ENCODE measurements at places on chromosomes 13 and 19.
A peak's percentile ranks its signal among the peaks of the same experiment; 100 is the strongest.

- no peak for DNase-seq
Measured at GRCh38 chr19:7746903-7747884, at the start of gene CD209. CD209 (minus strand) TSS chr19:7747534; CDS start chr19:7747511, 23 bp downstream.

DNA sequence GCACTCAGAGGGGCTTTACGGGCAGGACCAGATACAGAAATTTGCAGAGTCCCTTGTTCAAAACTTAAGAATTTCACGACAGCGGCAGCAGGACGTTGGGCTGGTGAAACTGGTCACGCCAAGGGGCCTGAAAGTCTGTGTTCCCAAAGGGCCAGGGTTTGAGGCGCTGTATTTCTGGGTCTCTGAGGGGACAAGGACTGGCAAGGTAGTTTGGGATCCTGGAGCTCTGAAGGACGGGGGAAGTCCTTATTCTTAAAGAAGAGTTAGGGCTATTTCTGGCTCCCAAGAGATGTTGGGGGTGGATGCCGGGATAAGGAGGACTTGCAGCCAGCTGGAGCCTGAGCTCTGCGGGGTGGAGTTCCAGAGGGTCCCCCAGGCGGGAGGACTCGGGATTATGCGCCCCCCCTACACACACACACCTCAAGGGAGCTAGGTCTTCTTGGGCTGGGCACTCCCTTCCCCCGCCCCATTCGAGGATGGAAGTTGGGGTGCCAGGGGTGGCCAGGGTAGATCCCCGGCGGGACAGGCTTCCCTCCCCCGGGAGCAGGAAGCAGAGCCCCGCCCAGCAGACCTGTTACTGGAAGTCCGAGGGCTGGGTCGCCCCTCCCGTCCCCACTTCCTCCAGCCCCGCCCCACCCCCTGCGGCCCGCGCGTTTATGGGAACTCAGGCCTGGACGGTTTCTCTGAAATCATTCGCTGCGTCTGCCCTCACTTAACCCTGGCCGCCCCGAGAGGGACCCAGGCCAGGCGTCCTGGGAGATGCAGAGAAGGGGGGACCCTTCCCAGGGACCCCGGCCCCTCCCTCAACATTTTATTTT is 5.6 kb downstream of the BCL3 start:
- no peak for DNase-seq

- DNase-seq: no peak
Measured at GRCh38 chr13:51025245-51025905, 85.7 kb downstream of the C13orf42 start.

GRCh38 chr19:16002406-16003384 is 53.9 kb downstream of the OR10H4 start:
- DNase-seq: no peak

DNA sequence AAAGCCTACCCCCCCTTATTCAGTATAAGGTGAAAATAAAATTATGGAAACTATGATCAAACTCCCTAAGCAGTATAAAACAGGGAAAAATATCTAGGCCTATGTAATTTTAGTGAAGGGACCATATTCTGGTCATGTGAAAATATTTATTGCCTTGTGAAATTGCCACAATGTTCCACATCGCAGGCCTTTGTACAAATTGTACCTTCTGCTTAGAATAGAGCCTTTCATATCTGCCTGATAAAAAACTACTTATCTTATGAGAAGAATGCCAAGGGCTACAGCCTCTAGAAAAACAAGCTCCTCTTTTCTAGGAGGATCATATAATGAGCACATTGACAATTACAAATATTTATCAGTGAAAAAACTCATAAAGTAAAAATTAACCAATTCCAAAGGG is 1280.0 kb downstream of the EFNB2 start:
- DNase-seq: no peak

DNA sequence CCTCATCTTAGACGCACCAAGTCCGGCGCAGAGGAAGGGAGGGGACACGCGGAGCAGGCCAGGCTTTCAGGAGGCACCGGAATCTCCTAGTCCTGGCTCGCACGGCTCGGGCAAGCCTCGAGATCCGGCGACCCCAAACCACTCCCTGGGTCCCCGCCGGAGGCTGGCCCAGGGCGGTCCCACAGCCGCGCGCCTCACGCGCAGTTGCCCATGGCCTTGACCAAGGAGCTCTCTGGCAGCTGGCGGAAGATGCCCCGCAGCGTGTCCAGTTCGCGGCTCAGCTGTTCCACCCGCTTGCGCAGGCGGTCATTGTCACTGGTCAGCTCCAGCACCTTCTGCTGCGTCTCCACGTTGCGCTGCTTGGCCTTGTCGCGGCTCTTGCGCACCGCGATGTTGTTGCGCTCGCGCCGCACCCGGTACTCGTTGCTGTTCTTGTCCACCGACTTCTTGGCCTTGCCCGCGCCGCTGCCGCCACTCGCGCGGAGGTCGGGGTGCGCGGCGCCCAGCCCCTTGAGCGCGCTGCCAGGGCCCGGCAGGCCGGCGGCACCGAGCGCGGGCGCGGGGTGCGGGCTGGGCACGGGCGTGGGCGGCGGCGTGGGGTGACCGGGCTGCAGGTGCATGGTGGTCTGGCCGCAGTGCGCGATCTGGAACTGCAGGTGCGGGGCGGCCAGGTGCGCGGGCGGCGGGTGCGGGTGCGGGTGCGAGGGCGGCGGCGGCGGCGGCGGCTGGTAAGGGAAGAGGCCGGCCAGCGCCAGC is 1.0 kb downstream of the CEBPA start:
- no peak for DNase-seq

DNA sequence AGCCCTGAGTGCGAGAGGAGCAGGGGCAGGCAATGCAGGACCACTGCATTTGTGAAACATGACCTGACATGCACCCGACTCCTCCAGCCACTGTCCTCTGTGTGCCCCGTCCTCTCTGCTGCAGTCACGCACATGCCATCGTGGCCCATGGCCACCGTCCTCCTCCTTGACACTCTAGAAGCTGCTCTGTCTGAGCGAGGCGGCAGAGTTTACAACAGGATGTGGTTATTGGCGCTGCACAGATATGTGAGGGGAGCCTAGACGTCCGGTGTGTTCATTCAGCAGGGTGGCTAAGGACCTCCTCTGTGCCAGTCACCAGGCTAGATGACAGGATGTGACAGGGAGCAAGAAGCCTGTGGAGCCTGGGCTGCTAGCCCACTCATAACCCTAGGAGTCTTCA is 277.8 kb downstream of the FOXO1 start:
- peak; percentile 28 for DNase-seq

DNA sequence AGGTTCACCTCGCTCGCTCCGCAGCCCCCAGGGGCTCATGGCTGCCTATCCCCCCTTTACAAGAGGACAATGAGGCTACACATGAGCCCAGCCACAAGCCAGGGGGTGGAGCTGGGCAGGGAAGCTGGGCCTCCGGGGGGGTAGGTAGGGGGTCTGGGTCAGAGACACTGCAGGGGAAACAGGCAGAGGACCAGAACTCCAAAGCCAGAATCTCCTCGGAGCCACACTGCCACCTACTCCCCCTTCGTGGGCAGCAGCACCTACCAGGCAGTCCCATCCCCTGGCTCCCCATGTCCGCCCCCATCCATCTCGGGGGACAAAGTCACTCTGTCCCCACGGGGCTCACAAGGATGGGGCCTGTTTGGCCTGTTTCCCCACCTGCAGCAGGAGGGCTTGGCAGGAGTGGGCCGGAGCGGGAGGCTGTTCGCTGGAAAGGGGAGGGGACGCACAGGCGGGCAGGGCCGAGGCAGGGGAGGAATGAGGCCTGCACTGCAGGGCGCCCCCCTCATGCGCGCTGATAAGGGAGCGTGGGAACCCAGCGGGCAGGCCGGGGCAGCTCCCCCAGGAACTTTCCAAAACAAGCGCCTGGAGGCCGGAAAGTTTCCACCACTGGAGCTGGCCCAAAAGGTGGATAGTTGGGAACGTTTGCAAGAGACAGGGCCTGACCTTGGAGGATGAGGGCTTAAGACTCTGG is 545 bp upstream of the ISYNA1 start:
- DNase-seq: no peak

DNA sequence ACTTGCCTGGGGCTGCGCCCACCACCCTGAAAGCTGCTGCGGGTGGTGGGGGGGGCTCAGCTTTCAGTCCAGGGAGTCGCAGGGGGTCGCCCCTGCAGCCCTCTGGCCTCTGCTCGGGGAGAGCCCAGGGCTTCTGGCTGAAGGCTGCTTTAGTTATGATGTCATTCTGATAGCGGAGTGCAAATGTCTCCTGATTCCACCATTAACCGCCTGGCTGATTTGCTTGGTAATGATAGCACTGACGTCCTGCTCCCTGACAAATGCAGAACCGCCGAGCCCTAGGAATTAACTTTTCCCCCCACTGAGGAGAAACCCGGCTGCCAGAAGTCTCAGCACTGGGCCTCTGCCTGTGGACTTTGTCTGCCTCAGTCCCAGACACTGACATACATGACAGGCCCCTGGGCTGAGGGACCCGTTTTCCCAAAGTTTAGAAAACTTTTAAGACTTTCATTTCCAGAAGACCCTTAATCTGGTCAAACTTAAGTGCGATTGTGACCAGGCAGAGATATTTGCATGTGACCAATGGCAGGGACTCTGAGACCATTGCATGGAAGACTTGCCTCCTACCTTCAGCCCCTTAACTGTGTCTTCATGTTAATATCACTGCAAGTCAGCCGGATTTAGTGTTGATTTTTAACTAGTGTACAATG is 142.5 kb upstream of the ZNF536 start:
- no peak for DNase-seq

DNA sequence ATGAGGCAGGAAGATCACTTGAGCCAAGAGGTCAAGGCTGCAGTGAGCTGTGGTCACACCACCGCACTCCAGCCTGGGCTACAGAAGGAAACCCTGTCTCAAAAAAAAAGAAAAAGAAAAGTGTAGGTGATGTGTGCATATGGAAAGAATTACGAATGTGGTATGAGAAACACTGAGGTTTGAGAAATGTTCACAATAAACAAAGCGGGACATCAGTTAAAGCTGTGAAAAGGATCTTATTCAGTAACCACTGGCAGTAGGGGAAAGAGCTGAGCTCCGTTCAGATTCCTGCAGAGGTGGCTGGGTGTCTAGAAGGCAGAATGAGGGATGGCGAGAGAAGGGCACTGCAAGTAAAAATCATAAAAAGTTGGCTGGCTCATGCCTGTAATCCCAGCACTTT is 4.1 kb upstream of the IGSF23 start:
- DNase-seq: no peak

- no peak for DNase-seq
Measured at GRCh38 chr13:108225440-108225839, 7.2 kb downstream of the ABHD13 start.

GRCh38 chr13:53901593-53901992 is 873.0 kb downstream of the OLFM4 start:
- no peak for DNase-seq

DNA sequence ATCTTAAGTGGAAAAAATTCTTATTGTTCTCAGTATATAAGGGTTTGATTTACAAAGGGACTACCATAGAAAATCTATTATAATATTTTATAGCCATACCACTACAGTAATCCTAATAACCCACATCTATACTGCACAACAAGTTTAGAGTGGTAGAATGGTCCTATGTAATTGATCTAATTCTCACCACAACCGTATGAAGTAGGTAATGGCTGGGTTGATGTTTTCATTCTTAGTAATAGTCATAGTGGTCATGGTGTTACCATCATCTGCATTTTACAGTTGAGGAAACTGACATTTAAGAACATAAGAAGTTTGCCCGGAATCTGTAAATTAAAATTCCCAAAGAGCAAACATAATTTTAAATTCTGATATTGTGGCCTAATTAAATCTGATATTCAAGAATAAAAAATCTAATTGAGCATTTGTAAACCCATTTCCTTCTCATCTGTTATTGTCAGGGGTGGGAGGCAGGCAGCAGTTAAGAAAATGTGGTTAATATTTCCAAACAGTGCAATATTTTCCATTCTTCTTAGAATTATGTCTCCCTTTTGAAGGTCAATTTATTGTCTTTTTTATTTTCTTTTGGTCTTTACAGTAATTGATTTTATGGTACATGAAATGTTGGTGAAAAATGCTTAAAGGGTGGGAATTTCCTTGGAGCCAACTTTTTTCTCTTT is 65.6 kb downstream of the DHRS12 start:
- no peak for DNase-seq

DNA sequence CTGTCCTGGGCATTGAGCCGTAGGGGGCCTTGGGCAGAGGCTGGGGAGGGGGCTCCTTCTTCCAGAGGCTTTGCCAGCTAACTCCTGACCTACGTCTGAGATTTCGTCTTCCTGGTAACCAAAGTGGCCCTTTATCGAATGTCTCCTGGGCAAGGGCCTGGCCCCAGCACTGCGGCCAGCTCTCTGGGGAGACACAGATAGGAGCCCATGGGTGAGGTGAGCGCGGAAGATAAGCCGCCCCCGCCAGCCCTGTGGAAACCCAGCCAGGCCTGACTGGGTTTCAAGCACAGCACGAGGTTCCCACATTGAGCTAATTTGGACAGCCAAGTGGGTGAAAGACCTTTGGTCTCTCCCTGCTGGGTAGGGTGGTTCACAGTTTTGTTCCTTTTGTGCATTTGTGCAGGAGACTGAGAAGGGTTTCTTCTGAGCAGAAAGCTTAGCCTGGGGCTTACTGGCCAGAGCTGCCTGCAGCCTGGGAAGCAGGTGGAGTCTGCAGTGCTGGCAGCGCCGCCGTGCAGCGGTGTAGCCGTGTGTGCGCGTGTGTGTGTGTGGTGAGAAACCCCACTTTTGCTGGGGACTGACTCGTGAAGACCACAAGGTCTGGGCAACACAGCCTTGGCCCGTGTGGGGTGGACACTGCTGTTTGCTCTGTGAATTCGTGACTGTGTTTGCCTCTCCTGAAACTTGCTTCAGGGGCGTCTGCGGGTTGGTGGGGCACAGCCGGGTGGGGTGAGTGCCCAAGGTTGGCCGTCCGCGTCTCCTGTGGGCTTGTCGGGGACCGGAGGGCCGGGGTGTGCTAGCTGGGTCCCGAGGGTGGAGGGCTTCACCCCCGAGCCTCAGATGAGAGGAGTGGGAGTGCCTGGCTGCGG is 2.5 kb downstream of the BSG start:
- no peak for DNase-seq

DNA sequence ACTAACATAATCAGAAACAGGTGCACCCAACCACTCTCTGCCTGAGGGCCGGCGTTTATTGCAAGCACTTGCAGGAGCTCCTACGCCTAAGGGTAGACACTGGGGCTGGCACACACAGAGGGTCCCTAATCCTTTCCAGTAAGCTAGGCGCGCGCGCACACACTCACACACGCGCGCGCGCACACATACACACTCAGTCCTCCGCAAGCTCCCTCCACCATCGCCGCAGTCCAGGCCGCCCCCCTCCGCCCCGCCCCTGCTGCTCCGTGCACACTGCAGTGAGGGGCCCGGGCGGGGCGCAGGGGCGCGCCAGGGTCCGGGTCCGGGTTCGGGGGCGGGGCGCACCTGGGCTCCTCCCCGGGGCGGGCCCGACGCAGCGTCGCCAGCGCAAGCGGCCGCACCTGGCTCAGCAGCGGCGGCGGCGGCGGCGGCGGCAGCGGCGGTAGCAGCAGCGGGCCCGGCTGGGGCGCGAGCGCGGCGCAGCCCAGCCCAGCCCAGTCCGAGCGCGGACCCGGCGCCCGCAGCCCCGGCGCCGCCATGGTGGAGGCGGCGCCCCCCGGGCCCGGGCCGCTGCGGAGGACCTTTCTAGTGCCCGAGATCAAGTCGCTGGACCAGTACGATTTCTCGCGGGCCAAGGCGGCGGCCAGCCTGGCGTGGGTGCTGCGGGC is at the start of gene CAMSAP3:
TSS of gene CAMSAP3 (plus strand) at position 398 of the 668 bp plus-strand sequence. CDS start at position 538, 140 bp downstream.
- DNase-seq: peak; percentile 72

- no peak for DNase-seq
Measured at GRCh38 chr13:106594980-106595379, 27.0 kb upstream of the ARGLU1 start.

- DNase-seq: no peak
Measured at GRCh38 chr19:52366414-52366824, 3.3 kb upstream of the ZNF880 start.

Measured in thymus (tissue), 14 donors.